Fibroblast of pulmonary artery (primary cell): ENCODE measurements at places on chromosomes 2 and 18.

DNA sequence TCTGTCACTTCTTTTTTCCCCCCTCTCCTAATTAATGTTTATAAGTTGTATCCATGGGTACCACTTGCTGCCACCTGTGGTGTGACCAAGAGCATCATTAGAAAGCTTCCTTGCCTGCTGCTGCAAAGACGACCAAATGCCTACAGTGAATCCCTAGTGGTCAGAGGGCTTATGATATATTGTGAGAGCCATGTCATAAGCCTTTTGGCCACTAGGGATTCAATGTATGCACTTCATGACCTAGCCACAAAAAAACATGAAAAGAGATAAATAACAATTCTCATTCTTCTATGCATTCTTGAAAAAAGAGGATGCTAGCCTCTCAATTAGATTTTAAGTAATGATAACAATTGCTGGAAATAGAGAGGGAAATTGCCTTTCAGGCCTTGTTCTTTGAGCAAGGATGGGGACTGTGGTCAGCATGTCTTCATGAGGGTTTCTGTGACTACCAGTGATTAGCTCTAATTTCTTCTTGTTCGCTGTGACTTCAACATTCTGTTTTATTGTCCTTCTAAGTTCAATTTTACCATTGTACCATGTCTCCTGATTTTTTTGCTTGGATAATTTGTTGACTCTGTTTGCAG lies 435.3 kb downstream of the TGIF1 start:
- no peak for DNase-seq

- peak; percentile 82 for DNase-seq
These were observed 489.9 kb downstream of the NYAP2 start for GRCh38 chr2:225889452-225889851.

DNA sequence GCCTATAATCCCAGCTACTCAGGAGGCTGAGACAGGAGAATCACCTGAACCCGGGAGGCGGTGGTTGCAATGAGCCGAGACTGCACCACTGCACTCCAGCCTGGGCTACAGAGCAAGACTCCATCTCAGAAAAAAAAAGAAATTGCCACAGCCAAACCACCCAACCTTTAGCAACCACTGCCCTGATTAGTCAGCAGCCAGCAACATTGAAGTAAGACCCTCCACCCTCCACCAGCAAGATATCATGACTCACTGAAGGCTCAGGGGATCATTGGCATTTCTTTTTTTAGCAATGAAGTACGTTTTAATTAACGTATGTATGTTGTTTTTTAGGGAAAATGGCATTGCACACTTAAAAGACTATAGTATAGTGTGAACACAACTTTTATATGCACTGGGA lies 349.1 kb upstream of the ACVR2A start:
- DNase-seq: no peak

DNA sequence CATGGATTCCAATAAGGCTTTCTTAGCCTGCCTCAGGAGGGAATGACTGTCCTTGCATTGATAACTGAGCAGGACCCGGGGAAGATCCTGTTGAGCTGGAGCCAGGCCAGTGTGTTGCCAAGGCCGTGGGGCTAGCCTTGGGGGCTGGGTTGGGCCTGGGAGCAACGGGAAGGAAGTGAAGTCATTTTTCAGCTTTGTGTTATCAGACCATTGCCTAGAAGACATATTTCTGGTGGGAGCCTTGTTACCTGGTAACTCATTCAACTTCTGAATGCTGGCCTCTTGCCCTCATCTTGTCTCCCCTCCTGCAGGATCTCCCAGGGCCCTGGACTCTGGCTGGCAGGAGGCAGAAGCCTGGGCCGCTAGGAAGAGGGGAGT lies 92.7 kb upstream of the MGAT5 start:
- DNase-seq: peak; percentile 54

DNA sequence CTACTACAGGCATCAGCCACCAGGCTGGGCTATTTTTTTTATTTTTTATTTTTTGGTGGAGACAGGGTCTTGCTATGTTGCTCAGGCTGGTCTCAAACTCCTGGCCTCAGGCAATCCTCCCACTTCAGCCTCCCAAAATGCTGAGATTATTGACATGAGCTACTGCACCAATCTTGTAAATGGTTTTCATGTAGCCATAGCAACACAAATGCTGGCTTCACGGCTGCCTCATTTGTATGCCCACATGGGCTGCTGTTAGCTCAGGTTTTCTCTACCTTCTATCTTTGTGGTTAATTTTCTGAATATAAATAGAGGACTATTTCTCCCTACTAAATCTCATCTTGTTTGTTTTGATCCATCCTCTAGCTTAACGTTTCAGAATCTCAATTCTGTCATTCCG lies 58.2 kb downstream of the PLEKHM3 start:
- no peak for DNase-seq

- peak; percentile 70 for DNase-seq
These were observed 15.0 kb upstream of the MYO1B start for GRCh38 chr2:191230174-191230573.

- no peak for DNase-seq
These were observed 67.8 kb downstream of the CIB4 start for GRCh38 chr2:26573241-26573925.

- peak; percentile 69 for DNase-seq
These were observed 203.4 kb upstream of the RND3 start for GRCh38 chr2:150690870-150691269.

DNA sequence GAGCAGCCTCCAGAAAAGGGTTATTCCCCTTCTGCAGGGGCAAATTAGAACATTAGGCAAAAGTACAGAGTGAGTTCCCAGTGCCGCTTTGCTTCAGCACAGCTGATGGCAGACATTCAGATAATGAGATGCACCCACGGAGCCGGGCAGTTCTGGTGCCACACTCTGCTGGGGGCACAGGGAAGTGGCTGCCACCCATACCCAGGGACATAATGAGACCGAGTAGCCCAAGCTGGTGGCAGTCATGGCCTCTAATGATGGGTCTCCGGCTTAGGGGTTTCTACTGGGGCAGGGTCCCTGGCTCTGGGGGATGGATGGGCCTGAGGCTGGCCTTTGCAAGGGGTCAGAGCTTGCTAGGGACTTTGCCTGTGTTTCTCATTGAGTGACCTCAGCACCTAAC lies 26.2 kb downstream of the GLI2 start:
- DNase-seq: no peak

GRCh38 chr18:55318951-55319441 lies 269.0 kb downstream of the TCF4 start:
- peak; percentile 70 for DNase-seq

GRCh38 chr18:10318691-10318970 lies 135.8 kb upstream of the APCDD1 start:
- DNase-seq: no peak

GRCh38 chr18:25075783-25076182 lies 276.2 kb downstream of the ZNF521 start:
- no peak for DNase-seq

GRCh38 chr2:64770781-64771334 lies 117.1 kb upstream of the SERTAD2 start:
- DNase-seq: peak; percentile 84

GRCh38 chr2:60891180-60891579 lies 9.8 kb downstream of the REL start:
- no peak for DNase-seq

DNA sequence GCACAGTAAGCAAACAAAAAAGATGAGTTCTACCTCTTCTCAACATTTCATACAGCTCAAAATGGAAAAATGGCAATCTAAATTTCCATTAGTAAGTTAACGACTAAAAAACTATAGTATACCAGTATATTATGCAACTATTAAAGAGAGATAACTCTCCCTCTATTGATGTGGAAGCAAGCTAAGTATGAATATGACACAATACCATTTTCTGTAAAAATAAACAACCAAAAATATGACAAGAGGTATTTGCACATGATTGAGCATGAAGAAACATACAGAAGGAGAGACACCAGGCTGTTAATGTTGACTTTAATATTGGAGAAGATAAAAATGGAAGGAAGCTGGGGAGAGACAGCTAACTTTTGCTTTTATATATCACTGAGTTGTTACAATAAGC lies 103.5 kb upstream of the ARL5A start:
- DNase-seq: no peak

GRCh38 chr18:24540896-24541295 lies 80.5 kb downstream of the HRH4 start:
- no peak for DNase-seq

DNA sequence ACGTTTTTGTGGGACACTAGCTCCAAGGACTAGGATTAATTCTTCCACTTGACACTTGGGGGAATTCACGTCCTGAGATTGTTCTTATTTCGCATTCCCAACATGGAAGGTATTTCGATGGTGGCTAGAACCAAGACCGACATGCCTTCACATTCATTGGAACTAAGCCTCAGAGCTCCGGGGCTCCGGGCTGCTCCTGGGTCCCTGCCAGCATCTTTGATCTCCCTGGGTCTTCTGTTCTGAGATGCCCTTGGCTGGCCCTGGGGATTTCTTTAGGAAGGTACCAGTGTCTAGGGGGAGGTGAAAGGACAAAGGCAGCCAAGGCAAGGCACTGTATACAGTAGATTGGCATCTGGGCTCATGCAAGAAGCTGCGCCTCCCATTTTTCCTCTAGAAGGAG lies 76.8 kb downstream of the DYSF start:
- DNase-seq: no peak

DNA sequence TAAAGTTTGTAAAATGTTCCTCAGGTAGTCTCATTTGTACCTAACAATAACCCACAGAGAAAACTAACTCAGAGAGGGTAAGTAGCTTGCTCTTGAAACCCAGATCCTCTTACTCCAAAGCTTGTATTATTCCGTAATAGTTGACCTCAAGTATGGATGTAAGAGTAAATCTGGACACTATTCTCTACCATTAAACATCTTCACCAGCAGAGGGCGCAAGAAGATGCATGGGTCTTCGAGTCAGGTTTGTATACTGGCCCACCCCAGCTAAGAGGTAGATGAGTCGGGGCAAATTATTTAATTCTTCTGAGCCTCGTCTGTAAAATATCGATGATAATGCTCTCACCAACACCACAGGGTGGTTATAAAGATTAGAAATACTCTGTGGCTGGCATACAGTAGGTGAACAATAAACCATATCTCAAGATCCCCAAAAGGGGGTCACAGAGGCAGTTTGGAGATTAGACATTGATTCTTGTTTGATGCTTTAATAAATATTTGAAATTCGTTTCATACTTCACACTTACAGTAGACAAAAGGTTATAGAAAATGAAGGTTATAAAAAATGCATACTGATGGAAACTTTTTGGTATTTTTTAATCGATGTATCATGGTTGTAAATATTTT lies 3.5 kb upstream of the CABLES1 start:
- peak; percentile 94 for DNase-seq

- DNase-seq: no peak
These were observed 102.6 kb downstream of the CDK15 start for GRCh38 chr2:201908901-201909300.

DNA sequence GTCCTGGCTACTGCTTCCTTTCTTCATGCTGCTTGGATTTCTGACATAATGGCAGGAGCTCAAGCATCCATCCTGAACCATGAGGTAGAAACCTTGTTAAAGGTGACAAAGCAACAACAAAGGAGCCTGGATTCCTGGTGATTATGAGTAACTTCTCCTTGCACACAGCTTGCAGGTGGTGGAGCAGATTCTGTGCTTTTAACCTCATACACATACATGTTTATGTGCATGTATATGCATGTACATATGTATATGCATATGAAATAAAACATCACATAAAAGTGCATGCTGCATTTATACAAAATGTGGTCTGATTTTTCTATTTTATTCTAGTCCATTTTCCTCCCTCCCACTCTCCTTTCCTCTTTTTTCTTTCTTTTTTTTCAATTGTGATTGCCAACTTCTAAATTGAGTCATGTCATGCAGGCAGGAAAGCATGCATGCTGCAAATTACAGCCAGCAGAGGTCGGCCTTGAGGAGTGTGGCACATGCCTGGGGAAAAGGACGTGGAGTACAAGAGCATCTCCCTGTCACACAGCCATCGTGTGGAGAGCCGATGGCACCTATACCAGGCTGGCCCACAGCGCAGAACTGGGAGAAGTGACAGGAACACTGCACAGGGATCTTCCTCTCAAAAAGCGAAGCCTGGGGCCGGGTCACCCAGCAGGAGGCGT lies 17.9 kb downstream of the LCT start:
- DNase-seq: peak; percentile 35

- no peak for DNase-seq
These were observed 191.2 kb downstream of the MGAT5 start for GRCh38 chr2:134445116-134445515.

GRCh38 chr2:174768557-174768956 lies 4.3 kb upstream of the CHRNA1 start:
- DNase-seq: no peak

DNA sequence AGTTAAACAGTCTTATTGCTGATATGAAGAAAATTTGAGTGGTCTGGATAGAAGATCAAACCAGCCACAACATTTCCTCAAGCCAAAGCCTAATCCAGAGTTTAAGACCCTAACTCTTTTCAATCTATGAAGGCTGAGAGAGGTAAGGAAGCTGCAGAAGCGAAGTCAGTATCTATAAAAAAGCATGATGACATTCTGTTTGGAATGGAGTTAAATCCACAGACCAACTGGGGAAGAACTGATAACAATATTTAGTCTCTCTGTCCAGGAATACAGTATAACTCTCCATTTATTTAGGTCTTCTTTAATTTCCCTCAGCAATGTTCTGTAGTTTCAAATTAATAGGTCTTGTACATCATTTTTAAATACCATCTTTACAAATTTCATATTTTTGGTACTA lies 16.0 kb downstream of the PIGN start:
- DNase-seq: no peak

DNA sequence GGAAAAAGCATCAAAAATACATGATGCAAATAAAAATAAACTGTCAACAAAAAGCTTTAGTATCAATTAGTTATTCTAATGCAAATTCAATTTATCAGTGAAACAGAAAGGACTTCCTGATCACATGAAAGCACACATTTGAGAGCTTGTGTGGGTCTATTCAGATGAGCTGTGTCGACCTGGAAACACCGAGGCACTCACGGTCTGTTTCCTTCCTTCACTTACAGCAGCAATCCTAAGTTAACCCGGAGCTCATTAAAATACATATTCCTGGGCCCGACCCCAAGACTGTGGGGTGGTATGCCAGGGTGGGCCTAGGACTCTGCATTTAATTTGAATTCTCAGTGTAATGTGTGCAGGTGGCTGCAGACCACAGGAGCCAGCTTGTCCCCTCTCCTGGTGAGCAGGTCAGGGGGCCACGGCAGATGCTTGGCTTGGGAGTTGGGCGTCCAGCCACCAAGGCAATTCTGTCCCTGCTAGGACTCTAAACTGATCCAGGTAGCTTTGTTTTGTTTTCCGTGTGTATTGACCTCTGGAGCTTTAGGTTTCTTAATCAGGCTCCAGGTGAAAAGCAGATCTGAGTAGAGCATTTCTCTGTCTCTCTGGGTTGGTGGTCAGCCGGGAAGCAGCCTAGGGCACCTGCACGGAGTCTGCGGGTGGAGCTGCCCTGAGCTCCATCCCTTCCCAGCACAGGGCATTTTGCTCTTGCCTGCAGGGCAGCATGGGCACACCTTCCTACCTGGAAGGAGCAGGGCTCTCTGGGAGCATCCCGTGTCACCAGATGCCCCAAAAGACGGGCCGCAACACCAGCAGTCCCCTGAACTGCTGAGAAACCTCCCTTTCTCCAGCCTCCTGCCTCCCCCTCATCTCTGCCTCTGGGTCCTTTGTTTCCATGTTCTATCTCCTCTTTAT lies 9.0 kb downstream of the MBP start:
- no peak for DNase-seq
